Activated CD8-positive, alpha-beta T cell treated with anti-CD3 and anti-CD28 coated beads for 36 hours (primary cell): ENCODE measurements at places on chromosomes 6 and 20.
A peak's percentile ranks its signal among the peaks of the same experiment; 100 is the strongest.

DNA sequence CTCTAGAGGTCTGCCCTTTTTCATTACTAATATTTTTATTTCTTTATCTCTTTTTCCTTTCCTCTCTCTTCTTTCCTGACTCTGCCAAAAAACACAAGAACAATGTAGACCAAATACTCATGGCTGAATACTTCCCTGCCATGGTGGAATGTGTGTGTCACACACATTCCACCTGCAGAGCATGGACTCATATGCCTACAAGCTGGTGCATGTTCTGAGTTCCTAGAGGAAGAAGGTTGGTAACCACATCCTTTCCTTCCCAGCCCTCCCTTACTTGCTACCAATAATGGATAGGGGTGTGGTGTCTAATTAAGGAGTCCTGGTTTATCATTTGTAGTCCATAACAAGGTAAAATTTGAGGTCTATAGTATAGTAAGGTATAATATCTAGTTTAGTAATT lies 15.2 kb upstream of the CST9L start:
- no peak for DNase-seq

GRCh38 chr6:133741375-133741861 lies 147.5 kb upstream of the TCF21 start:
- DNase-seq = no peak

GRCh38 chr20:24934101-24934661 lies 14.9 kb upstream of the CST7 start:
- no peak for DNase-seq

DNA sequence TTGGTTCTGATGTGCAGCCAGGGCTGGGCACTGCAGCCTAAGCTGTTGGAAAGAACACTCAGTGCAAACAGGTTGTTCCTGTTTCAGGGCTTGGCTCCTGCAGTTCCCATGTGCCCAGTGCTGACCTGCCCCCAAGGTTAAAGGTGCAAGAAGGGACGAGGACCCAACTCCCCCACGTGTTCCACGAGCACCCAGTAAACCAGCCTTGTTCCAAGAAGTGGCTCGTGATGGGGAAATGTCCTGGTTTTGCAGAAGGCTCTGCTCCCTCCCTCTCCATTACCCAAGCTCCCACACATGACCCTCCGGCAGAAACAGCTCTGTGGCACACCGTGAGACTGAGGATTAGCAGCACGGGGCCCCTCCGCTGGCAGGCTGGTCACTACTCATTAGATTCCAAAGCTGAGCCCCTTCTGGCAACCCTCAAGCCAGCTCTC lies 9.4 kb downstream of the ACSS1 start:
- no peak for DNase-seq

DNA sequence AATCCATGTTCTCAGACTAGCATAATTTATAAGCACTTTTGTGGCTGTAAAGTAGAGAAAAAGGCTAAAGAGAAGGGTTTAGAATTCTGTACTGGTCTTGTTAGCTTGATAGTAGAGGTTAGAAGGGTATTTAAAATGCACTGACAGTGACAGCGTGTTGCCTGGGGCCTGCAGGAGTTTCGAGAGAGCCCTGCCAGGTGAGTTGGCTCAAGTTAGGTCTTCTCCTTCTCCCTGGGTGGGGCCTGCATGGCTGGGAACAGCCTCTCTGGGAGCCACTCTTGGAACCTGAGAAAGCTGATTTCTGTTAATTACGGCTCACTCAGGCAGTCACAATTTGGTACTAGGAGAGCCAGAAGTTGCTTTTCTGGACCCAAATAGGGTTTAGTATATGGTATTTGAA lies 103.7 kb downstream of the ARID1B start:
- DNase-seq = no peak

DNA sequence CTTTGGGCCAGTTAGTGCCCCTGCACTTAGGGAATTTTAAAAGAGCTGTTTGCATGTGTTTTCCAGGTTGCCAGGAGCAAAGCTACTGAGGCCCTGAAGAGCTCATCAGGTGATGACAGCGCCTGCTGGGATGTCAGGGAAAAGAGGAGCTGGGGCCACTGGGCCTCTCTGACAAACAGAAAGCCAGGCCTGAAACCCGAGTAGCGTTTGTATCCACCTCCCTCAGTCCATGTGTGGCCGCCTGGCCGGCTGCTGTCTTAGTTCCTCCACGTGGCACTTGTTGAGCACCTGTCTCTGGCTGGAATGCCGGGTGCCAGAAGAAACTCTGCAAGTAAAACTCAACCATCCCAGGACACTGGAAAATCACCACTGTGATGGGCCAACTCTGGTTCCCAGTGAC lies 601.2 kb downstream of the CDH26 start:
- no peak for DNase-seq

DNA sequence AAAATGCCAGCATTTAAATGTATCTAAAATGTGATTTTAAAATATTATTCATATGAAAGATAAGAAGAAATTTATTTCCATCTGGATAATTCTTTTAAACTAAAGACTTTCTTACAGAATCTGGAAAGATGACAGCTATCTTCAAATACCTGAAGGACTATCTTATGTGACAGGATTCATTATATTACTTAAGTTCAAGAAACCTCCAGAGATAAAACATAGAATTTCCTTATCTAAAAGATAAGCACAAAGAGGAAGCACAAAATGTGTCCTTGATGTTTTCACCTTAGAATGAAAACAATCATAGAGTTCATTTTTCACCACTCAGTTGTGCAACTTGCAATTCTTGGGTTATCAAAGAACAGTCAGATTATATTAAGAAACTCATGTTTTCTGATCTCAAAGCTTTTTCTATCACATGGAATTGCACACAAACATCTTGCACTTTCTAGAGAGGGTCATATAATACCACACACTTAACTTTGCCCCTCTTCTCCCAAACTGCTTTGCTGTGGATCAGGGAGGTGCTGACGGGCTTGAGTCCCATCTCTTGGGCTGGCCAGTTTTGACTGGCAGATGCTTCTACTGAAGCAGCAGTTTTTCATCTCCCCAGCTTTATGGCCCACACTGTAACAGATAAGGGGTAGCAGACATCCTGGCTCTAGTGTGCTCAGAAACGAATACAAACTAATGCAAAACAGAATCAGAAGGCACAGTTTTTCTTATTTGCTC lies 467.4 kb downstream of the CDC5L start:
- DNase-seq = no peak

- no peak for DNase-seq
These were observed 20.0 kb downstream of the SPAG4 start for GRCh38 chr20:35635652-35636051.

- DNase-seq = no peak
These were observed 53.0 kb upstream of the CST7 start for GRCh38 chr20:24895898-24896658.

DNA sequence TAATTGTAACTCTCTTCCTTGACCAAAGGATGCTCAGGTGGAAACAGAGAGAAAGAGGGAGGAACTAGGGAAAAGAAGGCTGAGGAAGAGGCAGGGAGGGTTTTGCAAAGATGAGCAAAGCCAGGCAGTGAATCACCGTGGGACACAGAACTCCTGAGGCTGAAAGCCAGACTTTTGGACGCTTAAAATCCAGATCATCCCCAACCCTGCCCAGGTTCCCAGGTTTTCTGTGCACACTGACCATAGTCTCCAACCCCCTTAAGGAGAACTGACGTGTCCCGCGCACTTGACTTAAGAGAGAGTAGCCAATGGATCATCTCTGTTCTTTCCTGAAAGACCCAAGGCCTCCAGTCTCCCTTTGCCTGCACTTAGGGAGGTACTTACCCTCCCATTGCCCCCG lies 75.3 kb downstream of the LRFN2 start:
- DNase-seq = no peak

DNA sequence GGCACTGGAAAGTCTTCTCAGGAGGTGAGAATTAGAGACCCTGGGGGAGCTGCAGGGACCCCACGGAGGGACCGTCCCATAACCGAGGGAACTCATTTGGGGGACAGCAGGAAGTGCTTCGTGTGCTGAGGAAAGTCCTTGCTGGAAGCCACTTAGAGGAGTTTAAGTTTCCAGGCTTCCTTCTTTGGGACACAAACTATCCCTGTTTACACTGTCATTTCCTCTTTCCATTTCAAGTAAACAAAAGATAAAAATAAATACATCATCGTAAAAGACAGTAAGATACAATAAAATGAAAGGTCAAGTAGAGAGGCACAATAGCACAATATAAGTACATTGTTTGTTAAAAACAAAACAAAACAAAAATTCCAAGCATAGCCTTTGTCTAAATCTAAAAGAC lies 101.2 kb downstream of the TTLL2 start:
- DNase-seq = no peak

- no peak for DNase-seq
These were observed 139.4 kb downstream of the HS3ST5 start for GRCh38 chr6:114203460-114203859.

DNA sequence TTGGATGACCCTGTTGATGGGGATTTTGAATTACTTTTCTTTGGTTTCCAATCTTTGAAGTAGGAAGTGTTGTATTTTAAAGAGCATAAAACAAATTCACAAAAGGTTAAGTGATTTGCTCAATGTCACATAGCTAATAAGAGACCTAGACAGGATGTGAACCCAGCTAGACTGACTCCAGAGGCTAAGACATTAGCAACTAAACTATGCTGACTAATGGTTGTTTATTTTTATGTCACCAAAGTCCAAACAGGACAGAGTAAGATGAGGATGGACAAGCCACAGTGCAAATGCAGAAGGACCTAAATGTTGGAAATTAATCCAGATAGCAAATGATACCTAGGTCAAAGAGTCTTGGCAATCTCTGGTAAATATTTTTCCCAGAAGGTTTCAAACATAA lies 38.0 kb downstream of the OGFRL1 start:
- no peak for DNase-seq

- no peak for DNase-seq
These were observed 1.4 kb downstream of the BHLHE23 start for GRCh38 chr20:63005365-63005861.

- no peak for DNase-seq
These were observed 1.6 kb downstream of the SLC22A7 start for GRCh38 chr6:43299338-43300293.

DNA sequence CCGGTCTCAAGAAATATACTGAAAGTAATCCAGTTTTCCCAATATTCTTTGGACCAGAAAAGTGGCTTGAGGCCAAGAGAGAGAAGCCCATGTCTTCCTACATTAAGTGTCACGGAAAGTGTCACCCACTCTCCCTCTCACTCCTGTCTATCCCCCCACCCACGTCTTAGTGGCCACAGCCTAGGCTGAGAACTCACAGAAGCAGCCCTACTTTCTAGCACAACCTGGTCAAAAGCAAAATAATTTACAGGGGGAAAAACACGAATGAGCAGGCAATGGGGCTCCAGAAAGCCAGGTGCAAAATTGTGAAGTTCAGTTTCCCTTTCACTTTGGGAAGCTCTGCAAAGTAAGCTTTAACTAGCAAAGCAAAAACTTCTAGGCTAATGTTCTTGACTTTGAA lies 118.0 kb downstream of the OPRM1 start:
- DNase-seq = peak; percentile 63

- no peak for DNase-seq
These were observed 149.1 kb downstream of the SYCP2 start for GRCh38 chr20:59784365-59784764.

DNA sequence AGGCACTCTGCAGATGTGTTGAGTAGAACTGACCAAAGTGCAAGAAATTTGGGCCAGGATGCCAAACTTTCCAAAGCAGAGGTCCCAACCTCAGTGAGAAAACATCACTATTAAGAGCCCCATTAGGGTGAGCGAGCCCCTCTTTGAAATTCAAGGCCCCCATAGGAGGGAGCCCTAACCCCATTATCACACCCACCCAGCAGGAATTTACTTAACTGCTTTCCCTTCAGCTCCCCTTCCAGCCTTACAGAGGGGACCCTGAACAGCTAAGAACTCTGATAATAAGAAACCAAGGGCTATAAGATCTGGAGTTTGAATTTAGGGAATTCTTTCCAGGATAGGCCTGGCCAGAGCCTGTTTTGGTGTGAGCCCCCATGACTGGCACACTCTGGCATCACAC lies 130.6 kb downstream of the NFATC2 start:
- no peak for DNase-seq

- no peak for DNase-seq
These were observed 700 bp downstream of the DTD1 start for GRCh38 chr20:18588574-18588933.

- DNase-seq = no peak
These were observed 886 bp downstream of the SDCBP2 start for GRCh38 chr20:1327827-1328679.

- DNase-seq = no peak
These were observed 25.5 kb upstream of the PXDC1 start for GRCh38 chr6:3776881-3777507.

DNA sequence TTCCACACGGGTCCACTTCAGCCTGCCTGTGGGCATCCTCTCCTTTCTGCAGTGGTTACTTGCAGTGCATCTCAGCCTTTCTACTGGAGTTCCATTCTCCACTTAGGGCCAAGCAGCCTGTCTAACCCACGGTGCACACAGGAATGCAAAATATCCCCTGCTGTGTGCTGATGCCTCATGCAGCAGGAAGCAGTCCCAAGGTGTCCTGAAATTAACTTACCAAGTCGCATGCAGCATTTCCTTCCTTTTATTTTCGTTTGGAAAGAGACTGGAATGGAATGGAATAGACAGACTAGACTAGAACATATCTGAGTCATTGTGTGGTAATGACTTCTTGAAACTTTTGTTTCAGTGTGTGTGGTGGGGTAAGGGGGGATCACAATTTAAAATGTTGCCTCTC lies 25.9 kb upstream of the FOXQ1 start:
- DNase-seq = no peak

DNA sequence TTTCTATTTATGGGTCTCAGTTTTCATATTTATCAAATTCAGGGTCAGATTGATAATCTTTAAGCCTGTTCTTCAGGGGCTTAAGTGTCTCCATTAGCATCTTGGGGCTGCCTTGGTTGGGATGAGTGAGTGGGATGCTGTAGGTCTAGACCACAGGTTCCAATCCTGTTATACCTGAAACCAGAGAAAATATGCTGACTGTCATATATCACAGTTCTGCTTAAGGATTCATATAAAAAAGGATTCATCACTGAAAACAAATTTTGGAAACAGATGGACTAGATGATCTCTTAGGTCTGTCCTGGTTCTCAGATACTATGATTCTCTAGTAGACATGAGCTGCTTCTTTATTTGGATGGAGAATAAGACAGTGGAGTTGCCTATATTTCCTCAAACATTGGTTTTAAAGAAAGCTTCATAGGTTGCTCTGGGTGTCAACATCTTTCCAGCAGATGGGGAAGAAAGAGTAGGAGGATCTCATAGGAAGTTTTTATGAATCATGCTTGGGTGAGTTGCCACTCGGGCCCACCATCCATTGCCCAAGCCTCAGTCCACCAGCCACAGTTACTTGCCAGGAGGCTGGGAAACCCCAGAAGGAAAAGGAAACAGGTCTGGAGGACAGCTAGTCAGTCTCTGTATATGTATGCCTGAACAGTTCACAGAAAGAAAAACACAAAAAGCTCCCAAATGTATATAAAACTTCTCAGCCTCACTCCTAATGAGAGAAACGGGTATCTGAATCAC lies 42.9 kb upstream of the MAP7 start:
- DNase-seq = no peak

DNA sequence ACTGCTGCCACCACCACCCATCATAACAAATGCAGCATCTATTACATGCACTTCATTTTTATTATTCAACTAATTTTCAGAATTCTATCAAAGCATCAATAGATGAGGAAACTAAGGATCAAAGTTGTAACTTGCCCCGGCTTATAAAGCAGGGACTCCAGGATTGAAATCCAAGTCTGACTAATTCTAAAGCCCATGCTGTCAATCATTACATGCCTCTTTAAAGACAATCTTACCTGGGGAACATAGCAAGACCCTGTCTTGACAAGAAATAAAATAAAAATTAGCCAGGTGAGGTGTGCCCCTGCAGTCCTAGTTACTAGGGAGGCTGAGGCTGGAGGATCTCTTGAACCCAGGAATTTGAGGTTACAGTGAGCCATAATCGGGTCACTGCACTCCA lies 182.4 kb downstream of the ISM1 start:
- no peak for DNase-seq
